NCI-H1092 treated with DMSO at 0.1 percent for 48 hours (cell line): ENCODE measurements at places on chromosomes 16 and 17.

GRCh38 chr17:39196241-39196807, 1.1 kb downstream of the CACNB1 start:
- DNase-seq: no peak

GRCh38 chr16:10171221-10171620, 11.0 kb downstream of the GRIN2A start:
- no peak for DNase-seq

DNA sequence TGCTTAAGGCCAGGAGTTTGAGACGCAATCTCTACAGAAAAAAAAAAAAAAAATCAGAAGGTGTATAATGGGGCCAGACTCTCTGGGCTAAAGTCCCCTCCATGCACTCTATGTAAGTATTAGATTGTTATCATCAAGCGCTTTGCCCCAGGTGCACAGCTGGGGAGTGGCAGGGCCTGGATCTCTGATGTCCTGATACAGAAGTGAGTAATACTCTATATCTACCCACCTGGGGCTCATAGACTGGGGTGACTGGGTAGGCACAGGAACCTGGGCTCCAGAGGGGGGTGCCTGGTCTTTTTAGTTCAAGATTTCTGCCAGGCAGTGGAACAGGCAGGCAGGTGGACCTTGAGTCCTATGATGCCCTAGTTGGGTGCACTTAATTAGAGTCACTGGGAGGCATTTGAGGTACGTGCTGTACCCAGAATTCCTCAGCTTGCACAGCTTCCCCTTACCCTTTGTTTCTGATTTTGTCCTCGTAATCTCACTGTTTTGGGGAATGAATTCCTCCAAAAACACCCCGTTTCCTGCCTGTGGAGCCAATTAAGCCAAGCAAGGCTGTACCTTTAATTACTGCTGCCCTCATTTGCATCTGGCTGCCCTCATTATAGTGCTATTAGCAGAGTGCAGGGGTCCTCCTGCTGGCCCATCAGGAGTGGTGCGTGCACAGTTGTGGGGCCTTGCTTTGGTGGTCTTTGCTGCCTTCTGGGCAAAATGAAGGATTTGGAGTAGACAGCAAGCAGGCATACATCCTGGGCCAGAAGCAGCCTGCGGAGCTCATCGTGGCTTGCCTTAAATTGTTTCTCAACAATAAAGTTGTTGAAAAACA, 239.0 kb downstream of the SNX29 start:
- no peak for DNase-seq

- DNase-seq: no peak
Observed at GRCh38 chr17:5557990-5558389, 26.3 kb downstream of the NLRP1 start.

- DNase-seq: no peak
Observed at GRCh38 chr16:46962629-46963028, 10.8 kb downstream of the DNAJA2 start.

GRCh38 chr16:55754056-55754455, 78.8 kb downstream of the CES1 start:
- DNase-seq: no peak

GRCh38 chr16:90035902-90036301, 16.6 kb upstream of the DBNDD1 start:
- no peak for DNase-seq

GRCh38 chr17:64504769-64505339, 1.2 kb downstream of the DDX5 start:
- DNase-seq: no peak

- DNase-seq: no peak
Observed at GRCh38 chr16:15403392-15403995, 7.9 kb downstream of the MPV17L start.

- peak; percentile 90 for DNase-seq
Observed at GRCh38 chr16:22929461-22929860, 115.5 kb downstream of the HS3ST2 start.

DNA sequence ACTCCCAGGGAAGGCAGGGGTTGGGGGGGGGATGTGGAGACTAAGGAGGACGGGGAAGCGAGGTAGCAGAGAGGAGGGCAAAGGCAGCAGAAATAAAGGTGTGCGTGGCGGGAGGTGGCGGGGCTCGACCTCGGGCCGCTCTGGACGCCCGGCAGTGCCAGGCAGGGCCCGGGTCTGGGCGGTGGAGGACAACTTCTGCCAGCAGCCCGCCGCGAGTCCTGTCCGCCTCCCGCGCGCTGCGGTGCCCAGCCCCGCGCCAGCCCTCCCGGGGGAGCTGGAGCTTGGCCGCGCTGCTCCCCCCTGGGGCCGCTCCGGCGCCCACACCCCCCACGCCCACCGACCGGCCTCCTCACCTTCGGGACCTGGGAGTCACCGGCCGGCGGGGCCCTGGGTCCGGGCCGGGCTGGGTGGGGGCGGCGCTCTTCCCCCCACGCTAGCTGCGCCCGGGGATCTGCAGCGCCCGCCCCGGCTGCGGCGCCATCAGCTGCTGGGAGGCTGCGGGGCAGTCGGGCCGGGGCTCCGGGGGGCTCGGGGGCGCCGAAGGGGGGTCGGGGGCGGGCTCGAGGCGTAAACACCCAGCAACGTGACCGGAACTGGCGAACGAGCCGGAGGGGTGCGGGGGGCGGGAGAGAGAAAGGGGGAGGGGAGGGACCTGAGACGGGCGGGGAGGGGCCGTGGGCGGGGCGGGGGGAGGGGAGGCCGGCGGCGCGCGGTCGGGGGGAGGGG, at the start of gene CCDC92B:
Gene CCDC92B, minus strand, starts transcription at position 595 of the 726 bp plus-strand sequence. CDS start 14,507 bp downstream, outside the sequence.
- DNase-seq: peak; percentile 40

DNA sequence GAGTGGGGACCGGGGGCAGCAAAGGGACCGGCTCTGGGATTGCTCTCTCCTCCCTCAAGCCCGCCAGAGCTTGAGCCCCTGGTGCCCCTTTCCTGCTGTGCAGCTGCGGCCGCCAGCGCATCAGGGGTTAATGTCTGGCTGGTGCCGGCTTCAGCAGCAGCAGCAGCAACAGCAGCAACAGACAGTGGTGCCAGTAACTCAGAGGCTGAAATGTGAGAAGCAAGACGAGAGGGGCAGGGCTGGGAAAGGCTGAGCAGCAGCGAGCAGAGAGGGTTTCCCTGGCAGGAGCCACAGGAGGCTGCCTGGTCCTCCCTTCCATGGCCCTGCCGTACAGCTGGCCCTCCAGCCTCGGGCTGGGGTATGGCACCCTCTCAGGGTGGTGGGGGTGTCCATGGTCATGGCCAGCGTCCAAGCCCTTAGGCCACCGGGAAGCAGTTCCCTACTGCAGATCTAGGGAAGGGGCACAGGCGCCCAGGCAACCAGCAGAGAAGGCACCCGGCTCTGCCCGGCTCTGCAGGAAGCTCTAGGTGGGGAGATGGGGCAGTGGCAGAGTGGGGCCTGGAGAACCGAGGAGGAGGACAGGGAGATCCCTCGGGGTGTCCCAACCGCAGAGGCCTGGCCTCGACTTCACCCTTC, 21.1 kb upstream of the TFAP4 start:
- DNase-seq: peak; percentile 91

- DNase-seq: no peak
Observed at GRCh38 chr16:85199069-85199725, 86.9 kb upstream of the CIBAR2 start.

GRCh38 chr17:57565176-57565575, 179.9 kb downstream of the CCDC182 start:
- no peak for DNase-seq

DNA sequence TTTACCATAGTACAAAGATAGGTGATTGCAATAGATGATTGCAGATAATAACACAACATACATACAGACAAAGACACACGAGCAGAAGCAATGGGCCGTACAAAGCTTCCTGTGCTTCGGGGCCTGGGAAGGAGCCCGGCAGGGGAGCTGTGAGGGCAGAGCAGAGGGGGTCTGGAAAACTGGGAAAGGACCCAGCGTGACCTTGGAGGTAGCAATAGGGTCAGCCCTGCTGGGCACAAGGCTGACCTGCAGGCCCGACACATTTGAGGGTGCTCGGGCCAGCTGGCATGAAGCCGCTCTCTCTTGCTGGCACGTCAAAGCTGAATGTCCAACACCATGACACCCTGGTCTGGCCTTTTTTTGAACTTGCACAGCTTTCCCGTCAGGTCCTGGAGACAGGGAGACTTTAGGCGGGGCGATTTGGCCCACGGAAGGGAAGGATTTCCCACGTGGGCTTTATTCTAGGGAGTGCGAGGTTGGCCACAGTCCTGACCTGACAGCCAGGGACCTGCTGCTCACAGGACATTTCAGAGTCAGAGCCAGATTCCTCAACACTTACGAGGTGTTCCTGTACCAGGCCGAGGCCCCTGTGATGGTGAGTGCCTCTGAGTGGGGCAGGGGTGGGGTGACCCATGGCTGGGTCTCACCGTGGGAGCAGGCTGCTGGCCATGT, 83.2 kb downstream of the NTN1 start:
- no peak for DNase-seq

DNA sequence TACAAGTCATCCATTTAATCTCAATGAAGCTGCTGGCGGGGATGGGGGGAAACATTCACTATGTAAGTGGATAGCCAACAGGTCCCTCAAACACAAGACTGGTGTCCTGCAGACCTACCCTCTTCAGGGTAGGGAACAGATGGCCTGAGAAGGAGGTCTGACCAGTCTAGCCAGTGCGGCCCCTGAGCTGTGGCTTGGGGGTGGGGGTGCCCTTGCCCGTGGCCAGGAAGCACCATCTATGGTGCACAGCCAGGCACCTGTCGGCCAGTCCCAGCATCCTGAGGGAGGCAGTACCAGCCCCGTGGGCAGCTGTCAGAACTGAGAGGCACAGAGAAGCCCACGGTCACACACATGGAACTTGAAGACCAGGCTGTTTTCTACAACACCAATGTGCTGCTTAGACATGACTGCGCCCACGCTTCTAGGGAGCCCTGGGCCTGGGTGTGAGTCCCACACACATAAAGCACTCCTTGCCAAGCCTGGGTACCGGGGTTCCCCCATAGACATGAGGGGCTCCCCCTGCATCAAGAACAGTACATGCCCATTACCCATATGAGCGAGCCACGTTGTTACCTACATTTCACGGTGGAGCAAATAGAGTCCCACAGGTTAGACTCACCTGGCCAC, 40.9 kb downstream of the RMI2 start:
- DNase-seq: no peak

DNA sequence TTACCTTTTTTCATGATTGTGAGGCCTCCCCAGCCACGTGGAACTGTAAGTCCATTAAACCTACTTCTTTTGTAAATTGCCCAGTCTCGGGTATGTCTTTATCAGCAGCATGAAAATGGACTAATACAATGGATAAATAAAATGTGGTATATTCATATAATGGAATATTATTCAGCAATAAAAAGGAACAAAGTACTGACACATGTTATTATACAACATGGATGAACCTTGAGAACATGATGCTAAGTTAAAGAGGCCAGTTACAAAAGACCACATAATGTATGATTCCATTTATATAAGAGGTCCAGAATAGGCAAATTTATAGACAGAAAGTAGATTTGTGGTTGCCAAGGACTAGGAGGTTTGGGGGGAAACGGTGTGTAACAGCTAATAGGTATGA, 5.3 kb downstream of the ERN1 start:
- DNase-seq: no peak

DNA sequence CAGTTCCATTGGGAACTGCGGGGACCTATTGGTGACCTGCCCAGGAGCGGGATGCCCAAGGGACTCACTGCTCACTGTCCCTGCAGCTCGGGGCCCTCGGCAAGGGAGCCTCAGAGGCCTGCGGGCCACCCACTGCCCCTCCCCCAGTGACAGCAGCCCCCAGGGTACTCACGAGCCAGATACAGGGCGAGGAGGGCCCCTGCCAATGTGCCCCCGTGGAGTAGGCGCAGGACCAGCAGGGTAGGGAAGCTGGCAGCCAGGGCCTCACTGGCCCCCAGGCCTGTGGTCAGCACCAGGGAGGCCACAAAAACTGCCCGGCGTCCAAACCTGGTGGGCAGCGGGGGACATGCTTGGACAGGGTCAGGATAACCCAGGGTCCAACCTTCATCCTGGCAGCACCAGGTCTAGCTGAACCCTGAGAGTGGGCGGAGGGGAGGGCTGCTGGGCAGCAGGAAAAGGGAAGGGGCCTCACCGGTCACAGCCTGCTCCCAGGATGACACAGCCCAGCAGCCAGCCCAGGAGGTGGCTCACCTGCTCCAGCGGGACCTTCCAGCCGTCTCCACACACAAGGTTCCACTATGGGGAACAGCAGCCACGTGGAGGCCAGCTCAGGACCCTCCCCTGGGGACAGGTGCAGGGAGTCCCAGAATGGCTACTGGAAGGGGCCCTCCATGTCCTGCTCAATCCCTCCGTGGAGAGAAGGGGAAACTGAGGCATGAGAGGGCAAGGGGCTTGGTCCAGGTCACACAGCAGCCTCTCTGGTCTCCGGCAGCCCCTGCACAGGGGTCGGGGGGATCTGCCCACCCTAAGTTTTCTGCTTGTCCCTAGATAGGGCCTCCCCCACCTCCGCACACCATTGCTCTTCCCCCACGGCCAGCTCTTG, 855 bp downstream of the SLC22A31 start:
- DNase-seq: no peak

DNA sequence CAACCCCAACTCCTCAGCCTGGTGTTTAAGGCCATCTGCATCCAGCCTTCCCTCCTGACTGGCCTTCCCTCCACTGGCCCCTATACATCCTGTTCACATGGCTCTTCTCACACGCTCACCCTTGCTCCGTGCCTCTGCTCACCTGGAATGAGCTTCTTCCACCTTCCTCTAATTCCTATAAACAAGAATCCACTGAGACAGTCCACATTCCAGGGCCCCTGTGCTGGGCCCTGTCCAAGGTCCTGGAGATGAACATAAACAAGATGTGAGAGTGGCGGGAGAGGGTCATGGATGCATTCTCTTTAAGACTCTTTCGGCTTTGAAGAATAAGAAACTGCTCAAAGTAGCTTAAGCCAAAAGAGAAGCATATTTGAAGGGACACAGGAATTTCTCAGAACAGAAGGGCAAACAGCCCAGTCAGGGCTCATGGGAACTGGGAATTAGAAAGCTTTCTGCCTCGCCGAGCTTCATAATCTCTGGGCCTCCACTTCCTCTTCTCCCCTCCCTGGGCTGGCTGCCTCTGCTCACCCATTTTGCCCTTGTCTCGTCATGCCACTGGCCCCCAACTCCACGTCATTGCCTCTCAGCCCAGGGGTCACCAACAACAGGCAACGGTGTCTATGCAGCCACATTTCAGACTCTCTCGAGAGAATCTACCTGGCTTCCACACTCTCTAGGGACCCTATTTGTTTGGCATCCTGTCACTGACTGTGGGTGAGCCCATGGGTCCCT, 13.5 kb downstream of the SPPL2C start:
- DNase-seq: no peak

GRCh38 chr16:56841233-56841632, 23.8 kb upstream of the SLC12A3 start:
- DNase-seq: no peak

GRCh38 chr16:78694414-78694813, 595.0 kb downstream of the WWOX start:
- no peak for DNase-seq
